ENCODE measurements at places on chromosomes 3 and 15.

DNA sequence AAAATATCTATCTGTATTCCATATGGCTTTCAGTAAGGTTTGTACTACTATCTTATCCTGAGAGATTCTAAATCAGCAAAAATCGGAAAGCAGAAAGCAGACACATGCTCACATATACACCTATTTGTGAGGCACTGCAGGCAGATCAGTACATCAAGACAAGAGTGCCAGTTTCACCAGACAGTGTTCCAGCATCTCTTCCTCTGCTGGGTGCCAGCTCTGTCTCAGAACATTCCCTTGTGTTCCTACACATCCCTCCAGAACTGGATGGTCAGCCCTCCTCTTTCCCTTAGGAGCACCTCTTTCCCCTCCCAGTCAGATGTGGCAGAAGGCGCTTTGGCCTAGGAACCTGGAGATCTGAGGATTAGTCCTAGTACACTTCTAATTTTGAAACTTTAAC is 121.3 kb upstream of the IL12A start:
- no peak for DNase-seq

- DNase-seq, result peak; percentile 40
Measured at GRCh38 chr15:60326824-60327654, 70.7 kb downstream of the ANXA2 start.

- peak; percentile 53 for DNase-seq
Measured at GRCh38 chr3:152477422-152477821, 208.7 kb downstream of the MBNL1 start.

DNA sequence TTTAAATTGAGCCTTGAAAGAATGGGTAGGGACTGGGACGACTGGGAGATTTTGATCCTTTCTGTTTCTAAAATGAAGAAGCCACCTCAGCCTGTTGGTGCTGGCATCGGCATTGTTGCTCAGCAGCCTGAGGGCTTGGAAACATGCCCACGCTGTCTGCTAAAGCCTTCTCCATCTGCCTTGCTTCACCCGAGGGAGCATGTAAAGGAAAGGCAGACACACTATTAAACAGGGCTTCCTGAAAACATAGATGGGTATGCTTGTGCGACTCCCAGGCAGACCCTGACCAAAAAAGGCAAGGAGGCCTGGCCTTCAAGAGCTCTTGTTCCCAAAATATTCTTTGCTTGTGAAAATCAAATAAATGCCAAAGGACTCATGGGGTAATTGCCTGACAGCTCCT is 84.2 kb upstream of the SLC4A7 start:
- peak; percentile 14 for DNase-seq

DNA sequence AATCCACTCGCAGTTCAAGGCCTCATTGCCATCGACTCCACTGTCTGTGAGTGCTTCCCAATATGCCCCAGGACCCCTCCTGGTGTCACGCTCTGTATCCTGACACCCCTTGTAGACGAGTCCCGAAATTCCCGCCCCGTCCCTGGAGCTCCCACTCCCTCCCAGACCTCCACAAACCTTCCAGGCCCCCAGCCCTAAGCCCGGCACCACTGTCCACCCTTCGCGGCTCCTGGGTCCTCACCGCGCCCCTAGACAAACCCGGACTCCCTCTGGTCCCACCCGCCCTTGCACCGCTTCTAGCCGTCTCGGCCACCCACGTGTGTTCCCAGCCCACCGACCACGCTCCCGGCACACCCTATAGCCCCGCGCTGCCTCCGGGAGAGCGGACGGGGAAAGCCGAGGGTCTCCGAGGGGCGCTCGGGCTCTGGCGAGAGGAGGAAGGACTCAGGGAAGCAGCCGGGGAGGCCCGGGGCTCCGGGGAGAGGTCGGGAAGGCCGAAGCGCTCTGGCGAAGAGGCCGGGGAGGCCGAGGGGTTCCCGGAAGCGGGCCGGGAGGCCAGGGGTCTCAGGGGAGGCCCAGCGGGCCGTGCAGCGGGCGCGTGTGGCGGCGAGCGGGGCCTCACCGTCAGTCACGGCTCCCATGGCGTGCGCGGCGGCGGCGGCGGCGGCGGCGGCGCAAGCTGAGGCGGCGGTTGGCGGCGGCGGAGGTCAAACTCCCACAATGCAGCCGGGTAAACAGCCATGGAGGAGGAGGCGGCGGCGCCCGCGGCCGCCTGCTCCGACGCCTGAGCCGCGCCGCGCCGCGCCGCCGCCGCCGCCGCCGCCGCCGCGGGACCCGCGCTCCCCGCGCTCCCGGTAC is at the start of the genes ATXN7 and THOC7:
TSS of gene ATXN7 (plus strand) at position 718 of the 858 bp plus-strand sequence. CDS start 48,732 bp downstream, outside the sequence.
TSS of gene THOC7 (minus strand) at position 656 of the 858 bp plus-strand sequence. CDS start at position 641, 15 bp downstream.
- peak; percentile 35 for DNase-seq

- peak; percentile 89 for DNase-seq
Measured at GRCh38 chr15:39746176-39746575, 36.5 kb downstream of the FSIP1 start.

DNA sequence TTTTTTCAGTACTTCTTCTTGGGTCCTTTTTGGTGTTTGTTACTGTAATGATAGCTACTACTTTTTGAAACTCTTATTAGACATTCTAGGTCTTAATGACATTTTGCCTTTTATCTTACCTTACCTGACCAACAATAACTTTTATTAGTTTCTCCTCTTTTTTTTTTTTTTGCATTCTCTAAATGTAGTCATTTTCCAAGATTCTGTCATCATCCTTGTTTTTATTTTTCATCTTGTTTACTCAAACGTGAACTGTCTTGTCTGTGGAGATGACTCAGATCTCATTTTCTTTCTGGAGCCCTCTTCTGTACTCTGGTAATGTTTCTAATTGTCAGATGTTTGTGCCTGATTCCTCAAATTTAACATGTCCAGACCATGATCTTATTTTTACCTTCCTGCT is 2.9 kb downstream of the ABHD5 start:
- DNase-seq, result peak; percentile 58

DNA sequence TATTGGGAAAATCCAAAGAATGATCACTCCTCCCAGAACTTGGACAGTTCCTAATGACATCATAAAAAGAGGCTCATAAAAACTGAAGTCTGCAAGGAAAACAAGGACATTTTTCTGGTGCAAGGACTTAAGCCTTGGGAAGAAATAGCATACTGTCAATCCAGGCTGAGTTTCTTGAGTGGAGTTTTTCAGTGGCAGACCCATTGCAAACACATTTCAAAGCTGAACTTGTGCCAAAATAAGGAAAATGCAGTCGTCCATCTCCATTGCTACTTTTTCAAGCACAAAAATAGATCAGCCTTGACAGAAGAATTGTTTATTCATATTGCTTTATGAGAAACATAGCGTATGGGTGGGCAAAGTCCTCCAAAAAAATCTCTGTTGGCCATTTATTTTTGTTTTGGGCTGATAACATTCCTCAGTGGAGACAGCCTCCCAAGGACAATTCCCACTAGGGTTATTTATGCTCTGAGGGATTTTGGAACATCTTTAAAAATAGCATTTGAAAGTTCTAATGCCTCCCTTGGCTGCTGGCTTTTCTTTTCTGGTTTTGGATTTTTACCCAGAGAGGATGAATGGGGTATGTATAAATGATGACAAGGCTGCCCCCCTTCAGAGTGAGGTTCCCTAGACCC is 220.0 kb downstream of the CADPS start:
- DNase-seq, result no peak

DNA sequence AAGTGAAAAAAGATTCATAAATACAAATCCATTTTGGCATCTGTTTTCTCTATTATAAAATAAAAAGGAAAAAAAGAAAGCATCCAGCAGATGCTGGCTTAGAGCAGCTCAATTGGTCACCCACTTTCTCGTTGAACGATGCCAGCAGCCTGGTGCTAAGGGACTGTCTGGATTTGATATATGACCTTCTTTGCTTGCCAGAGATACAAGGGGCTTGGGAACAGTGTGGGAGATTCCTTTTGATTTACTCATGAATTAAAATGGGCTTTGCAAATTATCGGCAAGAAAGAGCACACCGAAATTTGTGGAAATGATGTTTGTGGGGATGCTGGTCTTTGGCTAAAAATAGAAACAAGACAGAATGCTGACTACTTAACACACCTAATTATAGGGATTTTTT is 210.3 kb upstream of the STT3B start:
- DNase-seq, result no peak

DNA sequence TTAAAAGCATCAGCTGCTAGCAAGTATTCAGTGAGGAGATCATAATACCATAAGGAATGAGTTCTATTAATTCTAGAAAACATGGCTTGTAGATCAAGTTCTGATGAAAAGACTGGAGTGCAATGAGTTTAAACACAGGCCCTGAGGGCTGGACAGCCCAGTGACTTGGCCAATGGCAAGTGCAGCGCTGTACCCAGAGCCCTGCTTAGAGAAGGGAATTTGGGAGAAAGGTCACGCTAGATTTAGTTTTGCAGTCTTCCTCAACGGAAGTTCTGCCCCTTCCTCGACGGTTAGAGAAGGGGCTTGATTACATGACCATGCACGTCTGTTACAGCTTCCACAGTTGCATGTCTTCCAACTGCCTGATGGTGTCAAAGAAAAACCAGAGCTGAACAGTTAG is 4.0 kb downstream of the TMEM212 start:
- no peak for DNase-seq

DNA sequence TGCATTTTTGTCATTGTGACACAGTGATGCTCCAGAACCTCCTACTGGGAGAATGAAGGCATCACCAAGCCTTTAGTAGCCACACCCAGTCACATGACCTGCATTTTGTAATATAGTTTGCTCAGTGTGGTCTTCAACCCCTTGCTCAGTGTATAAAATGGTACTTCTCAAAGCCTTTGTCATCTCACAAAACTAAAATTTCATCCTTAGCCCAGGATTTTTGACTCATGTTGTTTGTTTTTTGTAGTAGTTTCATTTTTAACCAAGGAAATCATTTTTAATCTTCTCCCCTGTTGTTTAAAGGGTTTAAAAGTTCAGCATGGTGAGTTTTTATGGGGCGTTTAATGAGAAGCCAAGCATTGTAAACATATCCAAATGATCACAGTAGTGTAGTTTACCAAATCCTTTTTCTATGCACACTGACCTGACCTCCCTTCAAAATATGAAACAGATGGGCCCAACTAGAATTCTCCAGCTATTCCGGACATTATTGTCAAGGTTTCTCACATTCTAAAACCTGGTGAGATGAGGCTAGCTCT is 123.5 kb upstream of the IL12A start:
- no peak for DNase-seq

DNA sequence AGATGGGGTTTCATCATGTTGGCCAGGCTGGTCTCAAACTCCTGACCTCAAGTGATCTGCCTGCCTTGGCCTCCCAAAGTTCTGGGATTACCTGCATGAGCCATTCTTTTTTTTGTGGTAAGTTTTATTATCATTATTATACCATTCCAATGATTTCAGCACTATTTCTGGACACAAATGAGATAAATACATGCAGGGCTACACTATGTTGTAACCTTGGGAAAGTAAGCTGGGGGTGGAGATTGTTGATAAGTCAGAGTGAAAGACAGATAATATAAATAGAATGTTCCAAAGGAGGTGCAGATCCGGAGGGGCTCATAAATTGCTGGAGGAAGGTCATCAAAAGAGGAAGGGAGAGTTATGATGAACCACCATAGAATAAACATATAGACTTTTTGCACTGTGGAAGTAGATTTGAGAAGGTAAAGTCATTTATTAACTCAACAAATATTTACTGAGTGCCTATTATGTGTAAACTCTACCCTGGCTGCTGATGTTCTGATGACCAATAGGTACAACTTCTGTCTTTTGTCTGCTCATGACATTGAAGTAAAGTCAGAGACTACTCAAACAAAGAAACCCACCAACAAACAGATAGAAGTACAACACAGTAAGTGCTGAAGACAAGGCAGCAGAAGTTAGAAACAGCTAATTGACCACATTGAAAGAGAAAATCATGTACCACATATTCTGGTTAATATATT is 478.9 kb upstream of the GOLIM4 start:
- DNase-seq, result no peak

- no peak for DNase-seq
Measured at GRCh38 chr3:181497358-181497757, 214.4 kb upstream of the SOX2 start.

DNA sequence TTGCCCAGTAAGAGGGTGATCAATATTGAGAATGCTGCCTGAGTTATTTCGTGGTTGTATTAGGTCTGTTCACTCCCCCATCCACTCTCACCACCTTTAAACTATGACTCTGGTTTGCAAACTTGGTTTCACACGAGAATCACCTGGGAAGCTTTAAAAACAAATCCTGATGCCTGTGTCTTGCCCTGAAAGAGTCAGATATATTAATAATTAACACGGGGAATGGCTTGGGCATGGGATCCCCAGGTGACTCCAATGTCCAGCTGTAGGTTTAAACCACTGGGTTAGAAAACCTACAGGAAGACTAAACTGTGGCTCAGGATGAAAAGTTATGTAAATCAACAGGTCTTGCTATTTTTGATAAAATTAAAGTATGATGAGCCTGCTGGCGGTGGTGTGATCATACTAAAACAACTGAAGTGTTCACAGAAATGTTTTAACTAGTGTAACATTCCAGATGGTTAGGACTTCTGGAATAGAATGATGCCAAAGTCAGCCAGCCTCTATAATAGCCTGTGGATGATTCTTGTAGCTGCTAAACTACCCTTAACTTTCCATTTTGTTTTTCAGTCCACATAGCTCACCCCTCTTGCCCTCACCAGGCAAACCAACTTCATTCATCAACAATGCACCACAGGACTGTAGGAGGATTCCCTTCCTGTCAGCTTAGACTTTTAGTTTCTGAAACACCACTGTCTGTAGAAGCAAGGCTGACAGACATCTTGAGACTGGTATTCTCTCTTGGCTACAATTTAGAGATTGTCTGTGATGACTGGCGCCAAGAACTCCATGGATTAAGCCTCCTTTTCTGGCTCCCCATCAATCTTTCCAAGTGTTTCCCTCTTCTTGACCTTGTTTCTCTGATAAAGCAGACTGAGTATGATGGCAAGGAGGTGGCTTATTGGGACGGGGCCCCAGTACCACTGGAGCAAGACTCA is 119.1 kb upstream of the ADAMTS9 start:
- peak; percentile 68 for DNase-seq

- no peak for DNase-seq
Measured at GRCh38 chr3:31502803-31503221, 29.9 kb upstream of the STT3B start.

DNA sequence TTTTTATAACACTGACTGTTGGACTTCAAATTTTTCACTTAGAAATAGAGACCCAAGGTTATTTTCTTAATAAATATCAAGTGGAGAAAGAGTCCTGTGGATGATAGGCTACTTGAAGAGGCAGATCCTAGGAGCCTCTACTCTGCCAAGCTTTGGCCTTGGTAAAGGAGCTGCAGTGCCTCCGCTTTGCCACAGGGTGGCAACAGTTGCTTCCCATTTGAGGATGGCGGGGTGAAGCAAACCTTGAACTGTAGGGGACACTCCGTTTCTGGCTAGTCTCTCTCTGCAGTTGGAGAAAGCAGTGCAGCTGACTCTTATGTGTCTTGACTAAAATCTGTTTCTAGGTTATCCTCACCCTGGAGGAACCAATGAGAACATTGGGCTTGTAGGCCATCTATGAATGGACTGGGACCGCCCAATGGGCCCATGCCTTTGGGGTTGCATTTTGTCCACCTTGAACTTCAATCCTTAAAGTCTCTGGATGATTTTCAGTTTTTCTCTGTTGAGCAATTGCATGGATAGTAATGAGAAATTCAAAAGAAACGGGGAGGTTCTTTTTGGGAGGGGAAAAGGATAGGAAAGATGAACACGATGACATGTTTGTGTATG is 9.8 kb downstream of the SCG5 start:
- peak; percentile 55 for DNase-seq
